ENCODE measurements at places on chromosomes 11 and 22.

DNA sequence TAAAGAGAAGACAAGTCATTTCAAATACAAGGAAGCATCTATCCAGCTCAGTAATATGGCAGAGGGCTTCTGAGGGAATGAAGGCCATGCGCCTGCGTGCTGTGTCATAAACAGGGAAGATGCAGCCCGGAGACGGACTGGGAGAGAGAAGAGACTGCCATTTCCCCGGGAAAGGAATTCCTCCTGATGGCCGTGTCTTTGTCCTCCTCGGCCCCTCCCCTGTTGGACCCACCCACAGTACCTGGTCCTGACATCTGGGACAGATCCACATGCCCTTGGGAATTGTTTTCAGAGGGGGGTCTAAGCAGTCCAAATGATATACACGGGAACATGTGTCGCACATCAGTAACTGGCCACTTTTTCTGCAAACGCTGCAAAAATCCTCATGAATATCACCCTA, 15.5 kb downstream of the LARGE2 start:
- no peak for DNase-seq

DNA sequence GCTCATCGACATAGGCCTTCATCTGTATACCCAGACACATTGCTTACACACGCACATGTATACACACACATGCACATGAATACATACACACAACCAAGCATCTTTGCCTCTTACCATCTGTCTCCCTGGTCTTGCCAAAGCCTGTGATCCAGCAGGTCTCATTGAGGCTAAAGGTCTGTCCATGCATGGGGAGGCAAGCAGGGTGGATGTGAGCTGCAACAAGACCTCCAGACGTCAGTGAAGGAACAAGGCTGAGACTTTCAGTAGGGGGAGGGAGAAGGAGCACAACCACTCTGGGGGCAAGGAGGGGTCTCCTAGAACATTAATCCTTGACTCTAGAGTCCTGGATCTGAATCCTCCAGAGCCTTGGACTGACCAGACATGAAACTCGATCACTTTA, 23.7 kb downstream of the TMPRSS13 start:
- DNase-seq = no peak

DNA sequence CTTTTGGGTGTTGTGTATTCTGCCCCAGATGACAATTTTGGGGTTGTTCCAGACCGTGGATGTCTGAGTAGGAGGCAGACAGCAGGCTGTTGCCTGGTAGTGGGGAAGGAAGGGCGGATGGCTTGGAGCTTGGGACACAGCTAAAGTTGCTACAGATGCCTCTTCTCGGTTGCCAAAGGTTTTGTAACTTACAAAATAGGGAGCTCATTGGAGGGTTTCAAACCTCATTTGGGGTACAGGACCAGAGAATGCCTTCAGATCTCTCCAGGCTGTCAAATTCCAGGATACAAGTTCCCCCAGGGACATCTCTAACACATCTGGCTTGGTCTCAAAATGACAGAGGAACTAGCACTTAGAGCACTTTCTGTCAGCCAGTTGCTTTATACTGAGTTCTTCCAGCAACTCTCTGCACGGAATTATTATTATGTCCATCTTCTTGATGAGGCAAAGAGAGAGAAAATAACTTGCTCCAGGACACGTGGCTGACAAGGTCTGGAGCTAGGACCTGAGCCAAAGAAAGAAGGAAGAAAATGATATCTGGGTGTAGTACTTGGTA, 56.0 kb downstream of the SLC1A2 start:
- DNase-seq = no peak

- DNase-seq = peak; percentile 57
Measured at GRCh38 chr11:134224710-134225664, 516 bp downstream of the VPS26B start.

DNA sequence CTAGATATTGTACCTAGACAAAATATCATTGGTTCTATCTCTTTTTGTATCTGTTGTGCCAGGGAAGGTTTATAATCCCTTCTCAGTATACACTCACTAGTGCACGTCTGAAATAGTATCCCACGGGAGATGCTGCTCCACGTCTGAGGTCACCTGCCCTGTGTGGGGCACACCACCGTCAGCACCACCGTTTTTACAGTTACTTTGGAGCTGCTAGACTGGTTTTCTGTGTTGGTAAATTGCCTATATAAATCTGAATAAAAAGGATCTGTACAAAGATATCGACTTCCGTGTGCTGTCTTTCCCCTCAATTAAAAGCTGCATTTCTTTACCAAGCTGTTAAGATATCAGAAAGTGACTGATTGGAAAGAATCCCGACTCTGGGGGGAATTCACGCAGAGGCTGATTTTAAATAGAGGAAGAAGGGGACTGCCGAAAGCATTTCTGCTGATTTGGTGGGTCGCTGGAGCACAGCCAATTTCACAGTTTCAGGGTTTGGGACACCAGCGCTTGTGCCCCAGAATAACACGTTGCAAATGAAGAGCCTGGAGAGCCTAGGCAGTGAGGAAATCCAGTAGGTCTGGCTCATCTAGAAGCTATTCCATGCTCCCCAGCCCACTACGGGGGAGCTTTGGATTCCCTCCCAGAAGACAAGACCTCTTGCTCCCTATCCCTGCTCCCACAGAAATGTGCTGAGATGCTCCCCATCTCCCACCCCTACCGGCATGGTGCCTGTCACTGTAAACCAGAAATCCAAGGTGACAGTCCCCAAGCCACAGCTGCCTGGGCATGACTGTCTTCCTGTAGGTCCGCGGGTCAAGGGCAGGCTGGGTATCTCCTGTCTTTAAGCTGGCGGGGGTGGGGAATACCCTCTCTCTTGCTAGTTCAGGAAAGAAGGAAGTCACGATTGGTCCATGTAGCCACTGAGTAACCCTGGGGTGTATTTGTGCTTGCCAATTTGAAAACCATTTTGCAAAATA, 12.7 kb upstream of the MYO18B start:
- DNase-seq = no peak

- DNase-seq = no peak
Measured at GRCh38 chr22:37197451-37198257, 9.6 kb upstream of the C1QTNF6 start.

DNA sequence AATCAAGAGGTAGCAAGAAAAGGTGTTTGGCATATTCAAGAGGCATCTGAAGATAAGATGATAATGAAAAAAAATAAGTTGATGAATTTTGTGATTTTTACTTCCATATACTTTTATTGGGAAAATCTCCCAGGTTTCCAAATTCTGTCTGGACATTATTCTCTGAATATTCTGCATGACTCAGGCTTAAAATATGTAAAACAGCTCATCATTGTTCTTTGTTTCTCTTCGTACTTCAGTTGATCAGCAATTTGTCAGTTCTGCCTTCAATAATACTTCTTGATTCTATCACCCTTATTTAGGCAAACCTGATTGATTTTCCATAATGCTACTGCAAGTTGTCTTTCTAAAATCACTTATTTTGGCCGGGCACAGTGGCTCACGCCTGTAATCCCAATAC, 30.2 kb downstream of the GTF2H1 start:
- no peak for DNase-seq

DNA sequence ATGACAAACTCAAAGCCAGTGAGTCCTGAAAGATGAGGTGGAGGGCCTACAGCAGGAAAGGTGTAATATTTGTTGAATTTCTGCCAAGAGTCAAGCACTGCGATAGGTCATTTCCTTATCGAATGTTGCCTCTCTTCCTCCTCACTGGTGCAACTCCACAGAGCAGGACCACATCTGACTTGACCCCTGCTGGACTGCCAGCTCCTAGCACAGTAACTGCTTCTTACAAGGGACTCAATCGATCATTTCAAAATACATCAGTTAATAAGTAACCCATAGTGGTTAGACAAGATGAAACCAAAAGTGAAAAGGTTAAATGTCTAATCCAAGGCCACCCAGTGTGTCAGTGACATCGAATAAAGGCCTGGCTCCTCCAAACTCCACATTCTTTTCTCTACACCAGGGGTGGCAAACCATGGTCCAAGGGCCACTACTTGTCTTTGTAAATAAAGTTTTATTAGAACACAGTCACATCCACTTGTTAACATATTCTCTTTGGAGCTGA, 98.5 kb upstream of the CSNK2A3 start:
- no peak for DNase-seq

DNA sequence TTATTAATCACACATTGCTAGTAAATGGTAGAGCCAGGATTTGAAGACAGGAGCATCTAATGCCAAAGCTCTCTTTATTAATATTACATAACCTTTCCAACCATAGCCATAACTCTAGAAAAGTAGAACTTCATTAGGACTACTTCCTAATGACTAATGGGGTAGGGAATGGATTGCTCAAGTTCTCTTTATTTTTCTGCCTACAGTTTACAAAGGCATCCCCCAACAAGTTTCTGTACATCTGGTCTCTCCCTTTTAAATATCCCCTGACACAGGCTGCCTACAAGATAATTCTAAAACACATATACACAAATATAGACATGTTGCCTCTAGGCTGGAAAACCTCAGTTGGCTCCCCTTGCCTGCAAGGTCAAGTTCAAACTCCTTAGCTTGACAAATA, 534.9 kb downstream of the SOX6 start:
- DNase-seq = no peak

- peak; percentile 14 for DNase-seq
Measured at GRCh38 chr22:29716814-29717545, 2.8 kb upstream of the CABP7 start.

DNA sequence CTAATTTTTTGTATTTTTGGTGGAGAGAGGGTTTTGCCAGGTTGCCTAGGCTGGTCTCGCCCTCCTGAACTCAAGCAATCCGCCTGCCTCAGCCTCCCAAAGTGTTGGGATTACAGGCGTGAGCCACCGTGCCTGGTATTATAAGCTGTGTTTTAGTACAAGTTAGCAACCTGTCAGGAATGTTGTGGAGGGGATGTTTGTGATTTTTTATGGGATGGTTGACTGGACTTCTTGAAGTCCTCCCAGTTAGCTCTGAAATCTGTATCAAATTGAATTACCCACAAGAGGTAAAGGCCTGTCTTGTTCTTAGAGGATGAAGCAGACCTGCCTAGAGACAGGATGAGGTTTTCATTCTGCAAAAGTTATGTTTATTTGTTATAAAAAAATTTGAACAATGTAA, 34.1 kb upstream of the IL18BP start:
- no peak for DNase-seq

DNA sequence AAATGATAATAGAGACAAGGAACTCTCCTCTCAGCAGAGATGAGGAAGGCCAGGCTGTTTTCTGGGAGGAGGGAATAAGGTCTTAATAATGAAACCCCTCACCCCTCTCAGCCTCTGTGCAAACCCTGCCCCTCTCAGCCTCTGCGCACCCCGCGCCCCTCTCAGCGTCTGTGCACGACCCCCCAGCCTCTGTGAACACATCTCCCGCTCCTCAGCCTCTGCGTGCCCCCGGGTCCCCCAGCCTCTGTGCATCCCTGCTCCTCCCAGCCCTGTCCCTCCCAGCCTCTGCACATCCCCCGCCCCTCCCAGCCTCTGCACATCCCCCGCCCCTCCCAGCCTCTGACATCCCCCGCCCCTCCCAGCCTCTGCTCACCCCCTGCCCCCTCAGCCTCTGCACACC, 837.8 kb downstream of the TBC1D22A start:
- DNase-seq = no peak

DNA sequence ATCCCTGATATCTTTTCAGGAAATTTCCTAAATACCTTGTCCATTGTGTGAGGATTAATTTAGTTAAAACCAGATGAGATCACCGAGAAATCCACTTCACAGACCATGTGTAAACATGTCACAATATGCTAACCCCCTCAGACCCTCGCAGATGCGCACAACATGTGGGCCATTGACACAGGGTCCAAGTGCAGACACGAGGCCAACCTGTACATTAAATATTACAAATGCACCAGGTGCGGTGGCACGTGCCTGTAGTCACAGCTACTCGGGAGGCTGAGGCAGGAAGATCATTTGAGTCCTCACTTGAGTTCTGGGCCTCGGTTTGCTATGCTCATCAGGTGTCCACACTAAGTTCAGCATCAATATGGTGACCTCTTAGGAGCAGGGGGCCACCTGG, 9.9 kb upstream of the TMPRSS4 start:
- DNase-seq = no peak

DNA sequence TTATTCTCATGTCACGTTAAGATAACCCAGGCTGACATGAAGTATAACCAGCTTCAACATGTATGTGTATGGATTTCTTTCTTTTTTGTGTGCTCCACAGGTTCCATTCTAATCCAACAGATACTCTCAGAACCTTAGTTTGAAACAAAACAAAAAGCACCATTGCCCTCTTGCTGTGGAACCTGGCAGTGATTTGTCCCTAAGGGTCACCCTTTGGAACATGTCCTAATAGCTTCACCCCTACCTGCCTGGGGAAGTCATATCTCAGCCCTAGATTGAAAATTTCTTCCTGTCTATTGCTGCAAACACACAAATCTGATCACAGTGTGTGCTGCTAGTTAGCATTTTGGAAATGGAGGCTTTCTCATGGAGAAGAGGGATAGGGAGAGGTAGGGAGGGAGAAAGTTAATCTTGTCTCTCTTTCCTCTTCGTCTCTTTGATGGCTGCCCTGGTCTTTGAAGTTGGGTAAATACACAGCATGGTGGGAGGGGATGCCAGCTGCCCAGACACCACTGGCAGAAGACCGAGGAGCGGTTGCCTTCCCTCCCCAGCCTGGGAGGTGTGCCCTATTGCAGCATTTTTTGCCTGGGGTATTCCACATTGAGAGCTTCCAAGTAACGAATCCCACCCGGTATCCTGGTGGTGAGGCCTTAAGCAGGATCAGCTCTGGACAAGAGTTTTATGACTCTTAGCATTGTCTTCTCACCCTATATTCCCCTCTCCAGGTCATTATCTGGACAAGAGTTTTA, 11.6 kb upstream of the CADM1 start:
- no peak for DNase-seq

- DNase-seq = no peak
Measured at GRCh38 chr11:30023074-30023473, 6.2 kb upstream of the KCNA4 start.

DNA sequence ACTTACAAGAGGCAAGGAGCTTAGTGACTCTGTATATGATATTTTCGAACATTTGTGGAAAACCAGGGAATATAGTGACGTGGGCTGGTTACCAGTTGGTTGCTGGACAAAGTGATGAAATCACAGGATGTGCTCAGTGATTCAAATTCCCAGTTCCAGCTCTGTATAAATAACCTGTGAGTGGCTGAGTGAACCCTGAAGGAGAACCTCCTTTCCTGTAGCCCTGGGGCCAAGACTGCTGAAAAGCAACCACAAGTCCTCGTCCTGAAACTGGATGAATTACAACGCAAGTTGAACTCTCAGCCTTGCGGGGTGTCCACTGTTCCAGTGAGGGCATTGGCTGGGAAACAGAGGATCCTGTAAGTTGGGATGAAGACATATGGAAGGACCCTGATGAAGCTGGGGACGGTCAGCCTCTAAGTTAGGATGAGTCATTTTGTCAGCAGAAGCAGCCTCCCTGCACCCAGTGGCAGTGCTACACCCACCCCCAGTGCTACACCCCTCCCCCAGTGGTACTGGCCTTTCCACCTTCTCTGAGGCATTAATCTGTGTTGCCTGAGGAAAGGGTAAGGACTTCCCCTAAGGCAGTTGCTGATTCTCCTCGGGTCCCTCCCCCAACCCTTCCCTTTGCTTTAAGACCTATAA, 22.0 kb upstream of the CD81 start:
- no peak for DNase-seq

GRCh38 chr11:2525941-2526807, 81.4 kb downstream of the KCNQ1 start:
- DNase-seq = no peak

GRCh38 chr11:101445761-101446160, 138.0 kb downstream of the TRPC6 start:
- no peak for DNase-seq

GRCh38 chr11:73342633-73343032, 33.6 kb upstream of the RELT start:
- DNase-seq = no peak

GRCh38 chr11:87081358-87081757, 43.6 kb downstream of the TMEM135 start:
- no peak for DNase-seq
